ENCODE measurements at places on chromosomes 12 and 14. TPM values are rescaled to one million over a fixed set of nuclear protein-coding genes. Genes with fewer than 3 reads are reported as not detected.

DNA sequence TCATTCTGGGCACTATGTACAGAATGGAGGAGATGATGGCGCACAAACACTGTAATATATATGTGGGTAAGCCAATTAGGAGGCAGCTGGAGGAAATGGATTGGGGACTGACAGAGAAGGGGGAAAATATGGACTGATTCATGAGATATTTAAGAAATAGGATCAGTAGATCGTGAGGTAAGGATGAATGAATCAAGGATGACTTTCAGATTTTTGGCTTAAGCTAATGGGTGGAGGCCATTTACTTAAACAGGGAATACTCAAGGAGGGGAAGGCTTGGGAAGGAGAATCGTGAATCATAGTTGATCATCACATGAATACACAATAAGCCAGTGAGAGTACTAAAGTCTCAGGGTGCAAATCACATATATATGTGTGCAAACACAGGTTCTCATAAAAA is 11.2 kb upstream of the GNPNAT1 start:
- peaks cover 20% of the 10 kb centered on the region for H3K4me1 ChIP-seq
- peak; percentile 30 for DNase-seq
- no peaks in the 10 kb centered on the region for H3K27me3 ChIP-seq
- H3K4me3 ChIP-seq, result no peak overlapping the region

DNA sequence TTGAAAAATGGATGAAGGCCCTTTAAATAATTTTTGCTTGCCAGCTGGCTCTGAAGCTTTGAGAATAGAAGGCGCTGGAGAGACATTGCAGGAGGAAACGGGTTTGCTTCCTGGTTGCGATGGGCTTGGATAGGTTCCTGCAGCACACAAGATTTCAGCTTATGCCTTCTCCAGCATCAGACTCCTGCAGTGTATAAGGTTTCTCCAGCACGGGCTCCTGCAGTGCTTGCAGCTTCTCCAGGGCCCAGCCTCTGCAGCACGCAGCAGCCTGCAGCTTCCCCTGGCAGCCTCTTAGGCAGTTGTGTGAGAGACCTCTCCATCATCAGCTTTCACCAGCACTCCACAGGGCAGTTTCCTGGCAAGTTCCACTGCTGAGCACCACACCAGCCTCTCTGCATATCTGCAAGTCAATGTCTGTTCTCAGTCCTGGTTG is 78.7 kb upstream of the ZDHHC17 start:
- no peak overlapping the region for H3K4me3 ChIP-seq
- H3K4me1 ChIP-seq, result no peaks in the 10 kb centered on the region
- no peak for DNase-seq
- no peaks in the 10 kb centered on the region for H3K27me3 ChIP-seq
- H3K27ac ChIP-seq, result no peak overlapping the region

DNA sequence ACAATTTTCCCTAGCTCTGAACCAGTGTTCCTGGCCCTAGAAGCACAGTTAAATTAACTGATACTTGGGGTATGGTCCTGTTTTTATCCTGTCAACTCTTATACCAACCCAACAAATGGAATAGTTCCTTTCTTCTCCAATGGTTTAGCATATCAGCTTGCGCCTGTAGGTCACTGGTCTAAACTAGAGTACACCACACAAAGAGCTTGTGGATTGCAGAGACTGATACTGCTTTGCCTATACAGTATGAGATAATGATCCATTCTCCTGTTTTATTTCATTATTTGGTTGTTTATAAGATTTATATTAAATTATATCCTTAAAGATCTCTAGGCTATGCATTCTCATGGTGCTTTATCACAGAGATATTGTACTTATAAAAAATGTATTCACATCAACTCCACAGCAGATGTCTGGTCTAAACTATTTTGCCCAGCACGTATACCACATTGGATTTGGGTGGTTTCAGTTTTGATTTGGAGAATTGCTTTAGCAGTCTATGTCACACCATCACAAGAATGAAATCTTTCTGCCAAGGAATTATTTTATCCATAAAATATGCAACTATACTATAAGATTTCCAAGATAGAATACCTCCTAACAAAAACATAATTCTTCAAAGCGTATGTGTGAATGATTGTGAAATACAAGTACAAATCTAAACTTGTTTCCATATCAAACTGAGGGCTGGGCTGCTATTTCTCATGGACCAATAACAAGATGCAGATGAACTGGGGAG is 142.1 kb downstream of the SLC16A7 start:
- DNase-seq, result no peak
- H3K27me3 ChIP-seq, result no peaks in the 10 kb centered on the region
- H3K4me3 ChIP-seq, result no peak overlapping the region
- no peak overlapping the region for H3K27ac ChIP-seq
- H3K36me3 ChIP-seq, result no peaks in the 10 kb centered on the region

GRCh38 chr12:132476421-132476820 is 13.5 kb upstream of the FBRSL1 start:
- no peak for DNase-seq
- no peaks in the 10 kb centered on the region for H3K36me3 ChIP-seq
- peaks cover 8% of the 10 kb centered on the region for H3K27me3 ChIP-seq
- no peak overlapping the region for H3K4me3 ChIP-seq
- no peaks in the 10 kb centered on the region for H3K4me1 ChIP-seq

DNA sequence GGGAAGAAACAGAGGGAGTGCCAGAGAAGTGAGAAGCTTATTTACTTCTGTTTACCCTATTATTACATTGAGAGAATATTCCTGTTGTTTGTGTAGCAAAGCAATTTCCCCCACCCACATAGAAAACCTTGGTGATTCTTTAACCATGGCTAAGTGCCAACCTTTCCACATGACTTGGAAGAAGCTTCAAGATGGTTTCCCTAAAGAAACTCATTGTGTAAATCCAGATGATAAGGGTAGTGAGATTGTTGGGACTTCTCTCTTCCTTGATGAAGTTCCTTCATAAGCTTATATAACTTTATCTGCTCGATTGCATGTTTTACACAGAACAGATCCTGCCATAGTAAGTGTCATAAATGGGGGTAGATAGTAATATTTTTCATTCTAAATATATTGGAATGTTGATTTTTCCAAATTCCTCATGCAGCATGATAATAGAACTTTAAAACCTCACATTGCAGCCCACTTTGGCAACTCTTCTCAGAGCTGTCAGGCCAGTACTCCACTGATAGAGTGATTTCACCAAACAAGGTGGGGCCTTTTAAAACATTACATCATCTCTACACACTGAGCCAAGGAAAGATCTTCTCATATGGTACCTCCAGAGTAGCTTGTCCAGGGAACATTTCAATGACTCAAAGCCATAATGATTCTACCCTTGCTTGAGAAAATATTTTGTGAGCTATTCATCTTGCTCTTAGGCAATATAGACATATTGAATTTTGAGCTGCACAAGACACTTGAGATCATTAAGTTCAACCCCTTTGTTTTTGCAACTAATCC is 47.8 kb upstream of the KIF21A start:
- H3K4me1 ChIP-seq, result peaks cover 6% of the 10 kb centered on the region
- no peaks in the 10 kb centered on the region for H3K36me3 ChIP-seq
- H3K4me3 ChIP-seq, result no peak overlapping the region
- no peak overlapping the region for H3K27ac ChIP-seq
- H3K27me3 ChIP-seq, result no peaks in the 10 kb centered on the region
- DNase-seq, result peak; percentile 58

Gene KCTD10
- 84.5 TPM for polyA plus RNA-seq

GRCh38 chr14:32005628-32006027 is 71.5 kb upstream of the ARHGAP5 start:
- peaks cover 9% of the 10 kb centered on the region for H3K4me1 ChIP-seq
- H3K36me3 ChIP-seq, result no peaks in the 10 kb centered on the region
- no peak overlapping the region for H3K27ac ChIP-seq
- H3K4me3 ChIP-seq, result no peak overlapping the region

Gene HOXC9
- 1.1 TPM for polyA plus RNA-seq

DNA sequence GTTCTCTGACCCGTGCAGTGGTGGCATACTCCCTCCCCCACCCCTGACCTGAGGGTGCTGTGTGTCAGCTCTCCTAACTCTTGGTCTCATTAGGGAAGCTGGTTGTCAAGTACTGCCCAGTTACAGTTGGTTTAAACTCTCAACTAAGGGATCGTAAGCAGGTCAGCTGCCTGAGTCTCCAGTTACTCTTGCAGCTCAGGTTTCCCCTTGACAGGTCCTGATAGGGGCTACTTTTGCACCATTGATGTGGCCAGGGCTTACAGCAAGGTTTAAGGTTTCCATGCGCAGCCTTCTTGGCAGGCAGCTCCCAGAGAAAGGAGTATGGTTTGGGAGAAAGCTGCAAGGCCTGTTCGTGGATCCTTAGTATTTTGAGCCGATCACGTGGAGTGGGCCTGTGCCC is 74.5 kb downstream of the ETV6 start:
- no peak overlapping the region for H3K27ac ChIP-seq
- no peaks in the 10 kb centered on the region for H3K27me3 ChIP-seq
- no peaks in the 10 kb centered on the region for H3K36me3 ChIP-seq
- H3K4me1 ChIP-seq, result peaks cover 33% of the 10 kb centered on the region
- no peak overlapping the region for H3K4me3 ChIP-seq

DNA sequence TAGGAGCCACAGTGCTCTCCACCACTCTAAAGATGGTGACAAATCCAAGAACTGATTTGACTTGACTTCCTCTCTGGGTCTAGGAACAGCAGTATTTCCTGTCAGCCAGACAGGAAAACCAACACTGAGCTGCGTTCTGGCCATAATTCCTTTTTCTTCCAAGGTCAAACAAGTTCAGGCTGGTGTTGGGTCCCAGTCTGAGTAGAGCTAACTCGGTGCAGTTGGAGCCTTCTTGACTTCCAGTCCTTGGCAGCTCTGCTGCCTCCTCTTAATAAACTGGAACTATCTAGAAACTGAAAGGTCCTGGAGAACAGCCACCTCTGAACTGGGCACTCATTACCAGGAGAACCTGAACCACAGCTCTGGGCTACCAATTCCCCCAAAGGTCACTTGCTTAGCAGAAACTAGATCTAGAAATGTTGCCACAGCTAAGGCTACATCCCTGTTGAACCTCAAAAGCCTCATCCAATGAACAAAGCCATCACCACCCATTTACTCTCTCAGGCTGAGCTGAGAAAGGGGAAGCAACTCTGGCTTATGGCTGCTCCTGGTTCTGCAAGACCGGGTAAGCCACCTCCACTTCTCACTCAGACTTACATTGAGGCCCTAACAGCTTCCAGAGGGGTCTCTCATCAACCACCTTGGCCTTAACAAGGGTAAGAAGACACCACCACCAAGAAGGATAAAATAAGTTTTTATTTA is 27.7 kb downstream of the MAX start:
- H3K27me3 ChIP-seq, result no peaks in the 10 kb centered on the region
- H3K27ac ChIP-seq, result no peak overlapping the region
- no peak for DNase-seq
- H3K4me3 ChIP-seq, result no peak overlapping the region
- H3K36me3 ChIP-seq, result peaks cover 25% of the 10 kb centered on the region
- H3K4me1 ChIP-seq, result peaks cover 15% of the 10 kb centered on the region

Gene LDHB
- polyA plus RNA-seq, result 1,063 TPM

- no peaks in the 10 kb centered on the region for H3K27me3 ChIP-seq
- no peak overlapping the region for H3K27ac ChIP-seq
- H3K4me3 ChIP-seq, result no peak overlapping the region
- DNase-seq, result no peak
- no peaks in the 10 kb centered on the region for H3K36me3 ChIP-seq
These were observed 82.1 kb downstream of the KIF26A start for GRCh38 chr14:104220215-104221070.

DNA sequence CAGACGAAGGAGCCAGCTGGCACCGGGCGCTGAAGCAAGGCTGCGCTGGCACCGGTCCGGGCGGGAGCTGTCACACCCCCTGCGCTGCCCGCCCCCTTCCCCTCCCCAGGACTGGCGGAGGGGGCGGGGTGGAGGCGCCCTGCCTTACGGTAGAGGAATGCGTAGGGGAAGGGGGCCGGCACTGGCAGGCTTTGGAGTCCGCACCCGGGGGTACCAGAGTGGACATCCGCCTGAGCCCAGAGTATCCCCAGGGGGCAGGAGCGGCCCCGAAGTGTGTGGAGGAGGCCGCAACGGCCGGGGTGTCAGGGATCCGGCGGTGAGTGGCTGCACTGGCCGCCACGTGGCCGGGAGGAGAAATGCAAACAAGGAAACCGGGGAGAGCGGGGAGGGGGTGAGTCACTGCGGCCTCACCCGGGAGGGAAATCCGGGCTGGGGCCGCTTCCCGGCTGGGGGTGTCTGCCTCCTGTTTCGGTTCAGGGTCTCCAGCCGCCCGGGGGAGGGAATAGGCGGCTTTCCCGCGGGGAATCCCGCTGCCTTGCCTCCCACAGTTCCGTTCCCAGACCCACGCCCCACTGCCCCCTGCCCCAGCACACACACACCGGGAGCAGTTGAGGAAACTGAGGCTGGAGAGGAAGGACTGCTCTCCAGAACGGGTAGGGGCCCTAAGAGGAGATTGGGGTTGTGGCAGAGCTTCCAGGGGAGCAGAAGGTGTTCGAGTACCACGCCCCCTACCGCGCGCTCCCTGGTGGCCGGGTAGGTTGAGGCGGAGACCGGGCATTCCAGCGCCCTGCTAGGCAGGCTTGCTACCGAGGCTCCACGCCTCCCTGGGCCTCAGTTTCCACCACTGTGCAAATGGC is at the start of gene RAPGEF3:
Gene RAPGEF3 (minus strand): TSS at position 47 of the 857 bp plus-strand sequence. CDS start 324 bp downstream, outside the sequence.
- H3K27ac ChIP-seq, result peak within 1 kb of the TSS; percentile 85
- peaks cover 57% of the 10 kb centered on the region for H3K4me1 ChIP-seq
- peak within 1 kb of the TSS; percentile 64 for H3K4me3 ChIP-seq
- H3K36me3 ChIP-seq, result no peaks in the 10 kb centered on the region
- H3K27me3 ChIP-seq, result no peaks in the 10 kb centered on the region
- no peak for DNase-seq

- H3K36me3 ChIP-seq, result no peaks in the 10 kb centered on the region
- no peak overlapping the region for H3K27ac ChIP-seq
- no peak overlapping the region for H3K4me3 ChIP-seq
- no peaks in the 10 kb centered on the region for H3K27me3 ChIP-seq
- DNase-seq, result no peak
These were observed 12.6 kb upstream of the OAS1 start for GRCh38 chr12:112894128-112894527.

Gene TM9SF1
- 56.6 TPM for polyA plus RNA-seq

GRCh38 chr12:124563401-124563800 is 4.0 kb downstream of the NCOR2 start:
- H3K27ac ChIP-seq, result no peak overlapping the region
- H3K36me3 ChIP-seq, result peaks cover 6% of the 10 kb centered on the region
- no peaks in the 10 kb centered on the region for H3K27me3 ChIP-seq
- no peak for DNase-seq
- H3K4me3 ChIP-seq, result no peak overlapping the region

- H3K4me1 ChIP-seq, result peaks cover 5% of the 10 kb centered on the region
- no peak overlapping the region for H3K4me3 ChIP-seq
- DNase-seq, result no peak
These were observed 5.6 kb upstream of the TTC9 start for GRCh38 chr14:70635971-70636595.

DNA sequence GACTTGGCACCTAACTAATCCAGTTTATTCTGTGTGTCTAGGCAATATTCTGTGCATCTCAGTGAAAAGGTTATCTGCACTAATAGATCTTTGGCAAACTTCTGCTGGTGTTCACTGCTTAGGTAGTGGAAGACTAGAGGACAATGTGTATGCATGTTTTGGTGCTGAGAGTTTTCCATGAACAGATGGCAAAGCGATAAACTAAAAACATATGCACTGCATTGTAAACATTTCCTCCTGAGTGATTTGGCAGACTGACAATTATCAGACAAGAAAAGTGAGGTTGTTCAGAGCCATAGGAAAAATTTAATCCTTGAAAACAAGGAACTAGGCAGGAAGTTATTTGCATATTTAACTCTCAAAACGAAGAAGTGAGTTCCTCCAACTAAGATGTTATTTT is 400.4 kb downstream of the ATP23 start:
- H3K4me3 ChIP-seq, result no peak overlapping the region
- no peaks in the 10 kb centered on the region for H3K36me3 ChIP-seq
- peaks cover 4% of the 10 kb centered on the region for H3K4me1 ChIP-seq
- H3K27ac ChIP-seq, result no peak overlapping the region

Gene CPNE6
- polyA plus RNA-seq, result not detected
